AG09319 (cell line): ENCODE measurements at places on chromosomes 11 and 22.

DNA sequence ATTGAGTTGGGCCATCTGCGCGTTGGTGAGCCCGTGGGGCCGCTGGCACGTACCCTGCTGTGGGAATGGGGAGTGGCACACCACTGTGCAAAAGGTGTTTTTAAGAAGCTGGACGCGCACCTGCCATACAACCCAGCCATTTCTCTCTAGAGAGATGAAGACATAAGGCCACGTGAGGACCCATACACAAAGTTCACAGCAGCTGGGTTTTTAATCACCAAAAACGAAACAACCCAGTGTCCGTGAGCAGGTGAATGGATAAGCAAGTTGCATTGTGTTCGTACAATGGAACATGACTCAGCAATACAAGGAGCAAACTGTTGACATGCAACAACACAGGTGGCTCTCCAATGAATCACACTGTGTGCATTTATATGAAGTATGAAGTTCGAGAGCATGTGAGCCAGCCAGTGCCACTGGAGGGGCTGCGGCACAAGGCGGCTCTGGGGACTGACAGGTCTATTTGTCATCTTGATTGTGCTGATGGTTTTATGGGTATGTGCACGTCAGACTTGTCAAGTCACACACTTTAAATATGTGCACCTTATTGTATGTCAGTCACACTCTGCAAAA is 30.6 kb upstream of the PANX2 start:
- no peak for DNase-seq

DNA sequence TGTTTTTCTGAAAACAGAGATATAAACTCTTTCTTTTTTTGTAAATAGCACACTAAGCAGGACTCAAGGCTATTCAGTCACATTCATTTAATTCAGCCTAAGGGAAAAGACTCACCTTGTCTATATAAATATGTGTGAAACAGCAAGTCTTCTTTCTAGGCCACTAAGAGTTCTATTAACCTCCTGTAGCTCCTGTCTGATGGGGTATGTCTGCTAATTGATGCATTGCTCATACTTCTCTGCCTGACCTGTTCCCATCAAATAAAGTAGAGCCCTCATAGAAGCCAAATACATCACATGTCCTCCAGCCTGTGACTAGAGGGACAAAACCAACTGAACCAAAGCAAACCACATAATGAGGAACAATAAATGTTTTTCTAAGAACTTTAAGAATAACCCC is 68.2 kb downstream of the MSANTD4 start:
- no peak for DNase-seq

GRCh38 chr11:104148706-104149105 is 15.2 kb downstream of the PDGFD start:
- no peak for DNase-seq

GRCh38 chr22:22935546-22936157 is 48.0 kb downstream of the IGLL5 start:
- DNase-seq: no peak

GRCh38 chr11:78856211-78856610 is 281.5 kb upstream of the NARS2 start:
- no peak for DNase-seq

DNA sequence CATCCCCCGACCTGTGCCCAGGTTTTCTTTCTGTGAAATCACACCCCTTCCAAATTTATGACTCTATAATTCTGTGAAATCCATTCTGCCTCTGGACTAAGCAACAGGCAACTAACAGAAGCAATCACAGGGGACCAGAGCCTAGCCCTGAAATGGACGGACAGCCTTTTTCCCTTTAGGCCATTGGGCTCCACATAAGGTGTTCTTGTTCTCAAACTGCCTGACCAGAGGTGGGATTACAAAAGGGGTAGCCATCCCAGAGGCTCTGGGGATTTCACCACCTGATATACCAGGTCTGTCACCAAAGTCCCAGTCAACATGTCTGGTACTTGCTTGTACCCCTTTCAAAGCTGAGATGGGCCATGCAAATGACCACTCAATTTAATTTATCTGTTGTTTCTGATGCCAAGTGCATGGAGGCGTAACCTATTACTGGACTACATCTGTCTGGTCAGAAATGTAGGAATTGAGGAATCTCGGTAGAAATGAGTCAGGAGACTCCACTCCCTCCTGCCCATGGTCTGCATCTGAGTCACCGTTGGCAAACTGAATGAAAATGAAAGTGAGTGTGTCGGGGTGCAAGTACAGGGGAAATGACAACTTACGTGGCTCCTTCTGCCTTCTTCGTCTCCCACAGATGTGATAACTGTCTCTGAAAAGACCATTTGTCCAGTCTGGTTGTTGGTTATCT is 10.2 kb downstream of the DKK3 start:
- peak; percentile 52 for DNase-seq

- no peak for DNase-seq
These were observed 938 bp downstream of the FXYD6 start for GRCh38 chr11:117875382-117876058.

- no peak for DNase-seq
These were observed 4.1 kb downstream of the TRIM3 start for GRCh38 chr11:6469599-6469998.

GRCh38 chr11:62702246-62702645 is 5.0 kb downstream of the BSCL2 start:
- DNase-seq: no peak

- DNase-seq: no peak
These were observed 8.6 kb downstream of the INPPL1 start for GRCh38 chr11:72233056-72233772.

DNA sequence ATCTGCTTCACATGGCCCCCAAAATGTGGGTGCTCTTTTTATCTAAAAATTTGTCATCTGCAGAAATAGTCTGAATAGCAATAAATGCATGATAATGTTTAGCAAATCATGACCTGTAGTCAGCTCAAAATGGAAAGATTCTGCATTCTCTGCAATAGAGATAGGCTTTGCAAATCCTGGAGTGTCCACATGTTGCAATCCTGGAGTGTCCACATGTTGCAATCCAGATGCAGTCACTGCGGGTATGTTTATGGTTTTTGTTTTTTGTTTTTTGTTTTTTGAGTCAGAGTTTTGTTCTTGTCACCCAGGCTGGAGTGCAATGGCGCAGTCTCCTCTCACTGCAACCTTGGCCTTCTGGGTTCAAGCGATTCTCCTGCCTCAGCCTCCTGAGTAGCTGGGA is 20.2 kb upstream of the LRRC32 start:
- peak; percentile 11 for DNase-seq

DNA sequence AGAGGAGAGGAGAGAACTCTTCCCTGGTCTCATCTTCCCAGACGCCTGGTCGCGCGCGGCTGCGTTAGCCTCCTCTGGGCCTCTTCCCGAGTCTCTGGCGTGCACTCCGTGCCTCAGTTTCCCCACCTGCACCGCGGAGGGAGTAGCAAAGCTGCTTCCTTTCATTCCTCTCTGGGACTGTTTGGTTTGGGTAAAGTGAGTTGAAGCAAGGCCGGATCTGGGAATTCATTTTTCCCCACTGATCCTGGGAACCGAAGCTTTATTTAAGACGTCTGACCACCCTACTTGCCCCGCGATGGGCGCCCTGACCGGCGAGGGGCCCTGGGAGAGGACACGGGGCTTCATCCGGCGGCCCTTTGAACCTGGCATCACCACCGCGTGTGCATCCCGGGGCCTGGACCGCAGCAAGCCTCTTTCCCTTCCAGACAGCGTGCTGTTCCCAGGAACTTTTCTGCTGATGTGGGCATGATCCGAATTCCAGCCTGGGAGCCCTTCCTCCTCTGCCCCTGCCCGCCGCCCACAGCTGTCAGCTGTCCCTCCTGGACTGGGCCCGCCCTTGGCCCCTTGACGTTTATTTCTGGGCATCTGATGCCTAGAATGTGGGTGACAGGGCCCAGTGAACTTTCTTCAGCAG is 758 bp downstream of the LDLRAD3 start:
- no peak for DNase-seq

DNA sequence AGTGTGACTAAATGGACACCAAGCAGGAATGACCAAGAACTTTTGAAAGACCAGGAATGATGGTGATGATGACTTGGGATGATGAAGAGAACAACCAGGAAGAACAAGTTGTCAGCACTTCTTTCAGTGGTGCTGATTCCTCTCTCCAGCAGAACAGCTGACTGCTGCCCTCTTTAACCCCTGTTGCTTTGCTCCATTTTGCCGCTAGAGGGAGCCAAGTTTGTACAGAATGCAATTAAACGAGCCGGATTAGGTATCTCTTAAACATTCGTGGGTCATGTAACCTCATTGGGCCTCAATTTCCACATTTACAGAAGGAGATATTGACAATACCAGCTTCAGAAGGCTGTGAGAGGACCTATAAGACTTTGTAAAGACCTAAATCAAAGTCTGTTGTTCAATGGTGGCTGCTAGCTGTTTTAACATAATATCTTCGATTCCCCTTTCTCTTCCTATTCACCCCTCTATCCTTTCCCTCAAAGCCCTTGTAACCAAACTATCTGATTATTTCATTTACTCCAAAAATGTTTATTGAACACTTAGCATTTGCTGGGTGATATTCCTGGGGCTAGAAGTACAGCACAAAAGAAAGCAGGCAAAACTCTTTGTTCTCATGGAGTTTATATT is 1.9 kb downstream of the OR4S1 start:
- DNase-seq: peak; percentile 11

GRCh38 chr11:110242746-110243145 is 53.7 kb downstream of the RDX start:
- peak; percentile 7 for DNase-seq

- DNase-seq: no peak
These were observed 512 bp upstream of the GRIA4 start for GRCh38 chr11:105609341-105609781.

DNA sequence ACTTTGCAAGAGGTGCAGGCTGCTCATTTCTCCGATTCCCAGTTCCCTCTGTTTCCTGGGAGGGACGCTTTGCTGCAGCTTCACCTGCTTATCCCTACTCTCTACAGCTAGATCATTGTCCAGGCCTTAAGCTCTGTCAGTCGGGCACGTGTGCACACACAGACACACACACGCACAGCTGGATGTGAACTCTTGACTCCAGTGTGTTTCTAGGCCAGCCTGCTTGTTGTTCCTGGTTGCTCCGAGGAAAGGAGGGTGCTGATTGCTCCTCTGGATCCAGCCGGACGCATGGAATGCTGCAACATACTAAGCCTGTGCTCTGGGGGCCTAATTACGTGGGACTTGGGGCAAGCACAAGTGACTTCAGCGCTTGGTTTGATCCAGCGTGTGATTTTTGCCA is 19.7 kb downstream of the ZNRF3 start:
- DNase-seq: no peak

- no peak for DNase-seq
These were observed 1.5 kb upstream of the PICALM start for GRCh38 chr11:86070142-86071056.

DNA sequence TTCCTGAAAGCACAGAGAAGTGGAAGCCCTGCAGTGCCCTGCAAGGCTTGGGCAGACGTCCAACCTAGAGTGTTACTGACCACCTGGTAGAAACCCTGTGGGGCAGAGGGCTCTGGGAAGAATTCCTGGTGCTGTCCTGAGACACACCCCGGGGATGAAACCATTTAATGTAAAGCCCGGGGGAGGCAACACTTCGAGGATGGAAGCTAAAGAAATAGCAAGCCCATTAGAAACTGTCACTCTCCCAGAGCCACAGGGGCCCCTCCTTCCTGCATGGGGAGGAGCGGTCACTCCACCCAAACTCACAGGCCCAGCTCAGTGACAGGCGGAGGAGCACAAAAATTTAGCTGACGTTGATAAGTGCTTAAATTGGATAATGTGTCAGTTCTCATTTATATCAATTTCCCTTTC is 57.6 kb downstream of the NRXN2 start:
- no peak for DNase-seq

DNA sequence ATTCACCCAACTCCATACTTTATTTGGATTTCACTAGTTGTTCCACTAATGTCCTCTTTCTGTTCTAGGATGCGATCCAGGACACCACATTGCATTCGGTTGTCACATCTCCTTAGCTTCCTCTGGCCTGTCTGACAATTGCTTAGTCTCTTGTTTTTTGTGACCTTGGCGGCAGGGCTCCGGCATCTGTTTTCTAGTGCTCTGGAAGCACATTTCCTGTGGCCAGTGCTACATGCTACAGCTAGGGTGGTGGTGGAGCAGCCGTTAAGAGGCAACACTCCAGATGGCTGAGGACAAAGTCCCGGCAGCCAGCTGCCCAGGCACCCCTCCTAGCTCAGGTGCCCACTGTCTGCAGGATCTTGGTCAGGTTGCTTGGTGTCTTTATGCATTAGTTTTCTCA is 6.8 kb downstream of the STX3 start:
- no peak for DNase-seq

DNA sequence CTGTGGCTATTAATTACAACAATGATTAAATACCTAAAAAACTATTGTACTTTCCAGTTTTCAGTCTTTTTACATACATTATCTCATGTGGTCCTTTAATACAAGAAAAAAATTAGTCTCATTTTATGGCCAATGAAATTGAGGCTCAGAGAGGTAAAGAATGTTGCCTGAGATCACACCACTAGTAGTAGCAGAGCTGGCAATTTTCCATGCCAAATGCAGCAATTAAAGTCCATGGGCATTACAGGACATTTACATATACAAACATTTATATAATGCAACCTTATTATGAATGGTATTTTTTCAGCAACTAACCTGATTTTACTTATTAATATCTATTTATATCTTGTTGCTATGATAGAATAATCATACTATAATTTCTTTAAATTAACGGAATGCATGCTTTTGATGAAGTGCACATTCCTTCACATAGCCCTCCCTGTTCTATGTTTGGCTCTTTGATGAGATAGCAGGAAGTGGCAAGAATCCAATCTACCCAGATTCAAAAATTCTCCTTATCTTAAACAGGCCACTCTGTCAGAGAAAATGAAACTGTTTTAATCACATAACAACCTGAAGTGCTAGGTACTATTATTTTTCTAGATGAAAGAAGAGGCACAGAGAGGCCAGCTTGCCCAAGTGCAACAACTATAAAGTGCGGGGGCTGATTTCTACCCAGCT is 120.9 kb upstream of the LDLRAD3 start:
- no peak for DNase-seq

DNA sequence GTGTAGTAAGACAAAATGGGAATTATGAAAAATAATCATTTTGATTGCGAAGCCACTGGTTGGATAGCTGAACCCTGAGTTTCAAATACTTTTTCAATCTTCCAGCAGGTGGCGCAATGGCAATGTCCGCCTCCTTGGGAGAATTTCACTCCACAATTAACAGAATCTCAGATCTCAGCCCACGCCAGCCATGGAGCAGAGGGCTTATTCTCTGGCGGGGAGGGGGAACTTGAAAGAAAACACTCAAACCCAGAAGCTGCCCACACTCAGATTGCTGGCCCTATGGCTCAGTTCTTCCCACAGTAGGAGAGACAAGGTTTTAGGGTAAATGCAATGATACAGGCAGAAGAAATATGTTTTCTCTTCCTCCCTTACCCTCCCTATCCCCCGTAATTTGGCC is 38.7 kb upstream of the RCN1 start:
- DNase-seq: no peak
